H54 (cell line): ENCODE measurements at places on chromosomes 7 and 10.

DNA sequence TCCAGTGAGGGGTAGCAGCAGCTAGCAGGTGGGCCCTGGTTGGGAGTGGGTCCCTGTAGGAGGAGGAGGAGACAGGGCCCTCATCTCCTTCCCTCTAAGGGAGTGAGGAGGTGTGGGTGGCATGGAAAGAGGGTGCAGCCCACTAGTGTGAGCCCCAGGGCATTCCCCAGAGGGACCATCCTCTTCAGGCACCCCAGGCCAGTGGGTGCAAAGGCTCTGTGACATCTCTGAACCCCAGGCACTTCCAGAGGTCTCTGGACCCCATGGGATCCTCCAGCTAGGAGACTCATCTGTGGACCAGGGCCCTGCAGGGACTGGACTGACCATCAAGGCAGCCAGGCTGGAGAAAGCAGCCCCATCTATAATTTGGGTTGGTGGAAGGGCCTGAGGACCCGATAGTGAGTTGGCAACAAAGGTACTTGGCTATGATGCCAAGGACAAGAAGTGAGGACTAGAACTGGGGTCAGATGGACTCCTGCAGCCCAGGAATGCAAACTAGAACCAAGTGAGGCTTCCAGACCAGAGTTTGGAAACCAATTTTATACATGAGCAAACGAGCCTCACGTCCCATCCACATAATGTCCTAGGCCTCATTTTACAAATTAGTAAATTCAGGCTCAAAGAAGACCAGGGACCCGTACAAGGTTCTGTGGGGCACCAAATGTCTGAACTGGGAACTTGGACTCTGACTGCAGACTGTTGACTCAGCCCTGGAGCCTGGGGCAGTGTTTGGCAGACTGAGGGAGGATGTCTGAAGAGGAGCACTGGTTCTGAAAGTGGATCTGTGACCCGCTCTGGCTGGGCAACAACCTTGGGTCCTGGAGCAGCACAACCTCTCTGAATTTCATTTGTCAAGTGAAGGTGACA is 1.4 kb upstream of the VSTM4 start:
- no peak for DNase-seq

GRCh38 chr7:68309271-68309670 is 1289.0 kb upstream of the AUTS2 start:
- DNase-seq, result no peak

- peak; percentile 15 for DNase-seq
Measured at GRCh38 chr7:149598721-149599308, 101.2 kb upstream of the ZNF746 start.

DNA sequence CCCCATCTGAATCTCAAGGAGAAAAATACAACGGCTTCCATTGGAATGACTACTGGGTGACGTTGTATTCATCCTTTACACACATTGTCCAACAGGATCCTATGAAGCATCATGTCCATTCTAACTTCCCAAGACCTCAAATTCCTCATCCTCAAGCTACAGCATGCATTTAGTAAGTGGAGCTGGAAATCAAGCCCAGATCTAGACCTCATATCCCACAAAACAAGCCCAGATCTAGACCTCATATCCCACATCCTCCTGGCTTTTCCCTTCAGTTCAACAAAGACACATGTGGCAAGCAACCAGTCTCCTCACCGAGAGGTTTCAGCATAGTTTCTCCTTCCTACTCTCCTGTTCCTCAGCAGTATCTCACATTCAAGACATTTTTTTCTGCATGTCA is 12.2 kb downstream of the IGF2BP3 start:
- no peak for DNase-seq

DNA sequence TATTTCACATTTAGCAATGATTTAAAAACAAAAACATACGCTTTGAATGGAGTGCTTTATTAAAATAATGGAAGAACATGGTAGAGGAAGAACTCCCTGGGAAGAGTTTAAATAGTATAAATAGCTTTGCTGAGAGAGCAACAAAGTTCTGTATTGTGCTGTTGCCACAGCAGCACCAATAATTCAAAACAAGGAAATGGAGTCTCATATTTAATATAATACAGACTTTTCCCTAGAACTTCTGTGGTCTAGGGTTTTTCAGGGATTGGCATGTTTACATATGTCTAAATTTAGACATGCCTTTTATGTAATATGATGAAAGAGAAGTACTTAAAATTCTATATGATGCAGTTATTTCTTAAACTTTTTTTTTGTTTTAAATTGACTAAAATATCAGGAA is 217.2 kb upstream of the HDAC9 start:
- no peak for DNase-seq

DNA sequence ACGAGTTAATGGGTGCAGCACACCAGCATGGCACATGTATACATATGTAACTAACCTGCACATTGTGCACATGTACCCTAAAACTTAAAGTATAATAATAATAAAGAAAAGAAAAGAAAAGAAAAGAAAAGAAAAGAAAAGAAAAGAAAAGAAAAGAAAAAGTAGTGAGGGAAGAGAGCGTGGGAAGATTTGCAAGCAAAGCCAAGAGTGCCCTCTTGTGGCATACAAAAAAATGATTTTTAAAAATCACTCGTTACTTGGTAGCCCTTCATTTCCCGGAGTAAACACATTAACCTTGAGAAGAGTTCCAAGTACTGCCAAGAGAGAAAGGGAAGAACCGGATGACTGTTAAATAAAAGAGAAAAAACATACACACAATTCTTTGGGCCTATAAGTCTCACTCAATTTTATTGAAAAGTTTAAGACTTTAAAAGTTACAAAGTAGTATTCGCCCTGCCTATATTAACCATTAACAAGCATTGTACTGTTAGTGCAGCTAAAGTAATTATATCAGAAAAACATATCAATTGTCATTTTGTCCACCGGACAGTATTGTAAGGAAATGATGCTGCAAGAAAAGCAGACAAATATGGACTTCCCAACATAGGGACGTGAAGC is 6.2 kb upstream of the CH25H start:
- peak; percentile 26 for DNase-seq

DNA sequence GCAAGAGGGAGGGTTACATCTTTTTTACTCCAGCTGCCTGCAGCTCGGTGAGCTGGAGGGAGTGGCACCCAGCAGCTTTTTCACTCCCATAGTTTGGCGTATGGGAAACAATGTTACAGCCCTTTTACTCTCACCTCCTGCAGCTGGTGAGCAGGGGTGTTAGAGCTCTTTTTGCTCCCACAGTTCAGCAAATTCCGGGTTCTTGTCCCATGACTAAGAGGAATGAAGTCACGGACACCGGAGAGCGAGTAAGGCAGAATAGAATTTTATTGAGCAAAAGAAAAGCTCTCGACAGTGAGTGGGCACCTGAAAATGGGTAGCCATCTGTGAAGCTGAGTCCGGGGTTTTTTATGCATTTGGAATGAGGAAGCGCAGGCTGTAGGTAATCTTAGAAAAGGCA is 446.6 kb downstream of the GFRA1 start:
- no peak for DNase-seq

DNA sequence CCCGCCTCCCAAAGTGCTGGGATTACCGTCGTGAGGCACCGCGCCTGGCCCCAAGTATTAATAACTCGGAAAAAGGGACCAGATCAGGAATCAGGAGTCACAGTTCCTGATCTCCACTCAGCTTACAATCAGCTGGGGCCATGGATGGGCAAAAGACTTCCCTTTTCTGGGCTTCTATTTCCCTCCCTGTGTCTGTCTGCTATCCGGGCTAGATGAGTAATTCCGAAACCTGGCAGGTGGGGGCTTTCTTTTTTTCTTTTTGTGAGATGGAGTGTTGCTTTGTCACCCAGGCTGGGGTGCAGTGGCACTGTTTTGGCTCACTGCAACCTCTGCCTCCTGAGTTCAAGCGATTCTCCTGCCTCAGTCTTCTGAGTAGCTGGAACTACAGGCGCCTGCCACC is 11.6 kb downstream of the RPS24 start:
- no peak for DNase-seq

GRCh38 chr7:51069411-51070083 is 247.1 kb downstream of the COBL start:
- no peak for DNase-seq

GRCh38 chr10:61286686-61287085 is 166.5 kb downstream of the TMEM26 start:
- no peak for DNase-seq

- no peak for DNase-seq
Measured at GRCh38 chr10:15630353-15630752, 89.4 kb downstream of the ITGA8 start.

- DNase-seq, result no peak
Measured at GRCh38 chr10:61795147-61795546, 106.4 kb upstream of the ARID5B start.

DNA sequence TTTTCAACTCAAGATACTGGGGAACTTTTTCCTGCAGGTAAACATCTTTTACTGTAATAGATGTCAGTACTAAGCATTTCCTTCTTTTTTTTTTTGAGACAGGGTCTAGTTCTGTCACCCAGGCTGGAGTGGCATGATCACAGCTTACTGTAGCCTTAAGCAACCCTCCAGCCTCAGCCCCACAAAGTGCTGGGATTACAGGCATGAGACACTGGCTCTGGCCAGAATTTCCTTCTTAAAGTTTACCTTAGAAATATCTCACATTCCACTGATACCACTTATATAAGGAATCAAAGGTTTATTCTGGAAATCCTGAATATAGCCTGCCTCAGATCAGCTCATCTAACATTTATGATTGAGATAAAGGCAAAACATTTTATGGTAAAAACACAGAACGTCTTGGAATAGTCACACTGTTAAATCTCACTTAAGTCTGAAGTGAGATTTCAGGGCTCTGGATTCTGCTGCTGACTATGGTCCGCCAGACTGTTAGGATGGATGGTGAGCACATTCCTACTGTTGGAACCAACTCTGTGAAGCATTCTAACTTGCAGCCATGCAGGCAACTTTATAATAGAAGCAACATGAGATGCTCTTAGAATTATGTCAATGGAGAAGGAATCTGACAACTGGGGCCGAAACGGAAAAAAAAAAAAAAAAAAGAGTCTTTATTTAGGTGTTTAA is 151.9 kb downstream of the ZMYND11 start:
- DNase-seq, result no peak

GRCh38 chr10:70272925-70273316 is 10.9 kb downstream of the NPFFR1 start:
- DNase-seq, result no peak

GRCh38 chr7:94497874-94498670 is 11.5 kb upstream of the CASD1 start:
- no peak for DNase-seq

DNA sequence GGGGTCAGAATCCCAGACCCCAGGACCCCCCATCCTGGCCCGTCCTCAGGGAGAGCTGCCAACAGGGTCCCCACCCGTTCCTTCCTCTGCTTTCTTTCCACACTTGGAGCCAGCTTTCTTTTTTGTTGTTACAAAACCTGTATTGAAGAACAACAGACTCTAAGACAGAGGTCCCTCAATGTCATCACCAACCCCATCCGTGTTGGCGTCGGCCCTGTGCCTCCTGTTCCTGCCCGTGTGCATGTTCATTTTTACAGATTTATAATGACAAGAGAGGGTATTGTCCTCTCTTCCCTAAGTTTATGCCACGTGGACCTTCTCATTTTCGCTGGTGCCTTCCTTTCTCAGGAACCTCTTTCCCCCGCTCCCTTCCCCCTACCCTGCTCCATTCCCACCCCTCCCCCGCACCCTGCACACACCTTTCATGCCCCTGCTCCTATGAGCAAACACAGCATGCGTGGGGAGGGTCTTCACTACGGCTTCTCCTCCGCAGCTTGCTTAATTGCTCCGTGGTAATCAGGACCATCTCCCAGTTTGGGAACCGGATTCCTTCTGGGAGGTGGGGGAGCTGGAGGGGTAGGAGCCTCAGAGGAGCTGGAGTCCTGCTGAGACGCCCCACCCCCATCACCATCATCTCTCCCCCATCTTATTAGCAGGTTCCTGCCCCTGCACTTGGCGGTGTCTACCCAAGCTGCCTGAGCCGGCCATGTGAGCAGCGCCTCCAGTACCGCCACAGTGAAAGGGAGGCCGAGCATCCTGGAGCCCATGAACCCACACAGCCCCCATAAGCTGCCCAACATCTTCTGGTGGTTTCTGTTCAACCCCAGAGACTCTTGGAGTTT is 88.0 kb upstream of the INSIG1 start:
- no peak for DNase-seq

GRCh38 chr7:154640266-154640865 is 362.6 kb downstream of the PAXIP1 start:
- DNase-seq, result no peak

DNA sequence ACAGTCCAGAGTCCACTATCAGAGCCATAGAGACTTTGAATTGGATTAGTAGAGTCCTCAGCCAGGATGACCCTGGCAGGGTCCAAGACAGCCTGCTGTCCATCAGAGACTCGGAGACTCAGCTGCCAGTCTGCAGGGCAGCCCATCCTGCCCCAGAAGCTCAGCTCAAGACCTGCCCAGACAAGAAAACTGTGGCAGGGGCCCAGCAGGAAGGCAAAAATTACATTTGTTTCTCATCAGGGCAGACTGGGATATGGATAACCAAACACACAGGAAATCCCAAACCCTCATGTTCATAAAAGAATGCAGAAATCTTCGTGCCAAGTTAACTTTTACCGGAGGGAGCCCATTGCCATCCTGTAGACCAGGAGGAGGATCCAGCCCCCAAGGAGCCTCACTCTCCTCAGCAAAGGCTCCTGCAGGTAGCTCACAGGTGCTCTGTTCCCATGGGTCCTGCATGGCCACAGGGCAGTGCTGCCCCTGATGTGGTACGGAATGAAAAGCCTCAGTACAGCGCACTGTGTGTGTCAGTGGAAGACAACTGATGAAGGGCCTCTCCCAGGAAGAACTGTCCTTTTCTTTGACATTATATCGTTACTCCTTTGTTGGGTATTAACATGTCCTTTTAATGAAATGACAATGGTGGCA is 222.2 kb downstream of the KCNMA1 start:
- no peak for DNase-seq

DNA sequence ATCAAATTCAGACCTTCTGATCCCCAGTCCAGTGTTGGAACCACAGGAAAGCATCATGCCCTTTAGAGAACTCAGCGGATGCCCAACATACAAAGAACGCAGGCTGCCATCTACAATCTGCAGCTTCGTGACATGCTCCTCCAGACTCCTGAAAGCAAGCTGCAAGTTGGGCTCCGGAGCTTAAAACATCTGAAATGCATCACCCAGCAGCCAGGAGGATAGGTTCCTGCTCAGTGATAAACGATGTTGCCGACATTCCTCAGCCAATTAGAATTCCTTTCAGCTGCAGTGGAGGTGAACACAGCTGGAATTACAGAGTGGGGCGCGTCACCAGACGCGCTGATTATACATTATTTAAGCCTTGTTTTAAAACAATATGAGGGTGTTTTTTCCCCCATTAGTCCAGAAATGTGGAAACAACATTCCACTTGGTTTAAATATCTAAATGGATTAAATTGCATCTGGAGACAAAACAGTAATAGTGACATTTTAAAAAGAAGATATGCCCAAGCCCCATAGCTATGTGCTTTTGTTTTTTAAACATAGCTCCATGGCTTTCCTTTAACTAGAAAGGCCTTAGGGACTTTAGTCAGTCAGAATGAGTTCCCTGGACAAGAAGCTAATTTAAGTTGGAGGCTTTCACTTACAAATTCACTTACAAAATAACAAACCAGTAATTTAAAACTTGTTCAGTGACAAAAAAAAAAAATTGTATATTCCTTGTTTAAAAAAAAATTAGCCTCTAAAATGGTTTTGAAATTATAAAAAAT is 6.3 kb downstream of the SMURF1 start:
- DNase-seq, result no peak

- no peak for DNase-seq
Measured at GRCh38 chr10:104260775-104261115, 6.1 kb downstream of the GSTO1 start.
